SW480 (cell line): ENCODE measurements at places on chromosomes 3 and 15.

- DNase-seq = no peak
These were observed 8.5 kb upstream of the IREB2 start for GRCh38 chr15:78429477-78429876.

DNA sequence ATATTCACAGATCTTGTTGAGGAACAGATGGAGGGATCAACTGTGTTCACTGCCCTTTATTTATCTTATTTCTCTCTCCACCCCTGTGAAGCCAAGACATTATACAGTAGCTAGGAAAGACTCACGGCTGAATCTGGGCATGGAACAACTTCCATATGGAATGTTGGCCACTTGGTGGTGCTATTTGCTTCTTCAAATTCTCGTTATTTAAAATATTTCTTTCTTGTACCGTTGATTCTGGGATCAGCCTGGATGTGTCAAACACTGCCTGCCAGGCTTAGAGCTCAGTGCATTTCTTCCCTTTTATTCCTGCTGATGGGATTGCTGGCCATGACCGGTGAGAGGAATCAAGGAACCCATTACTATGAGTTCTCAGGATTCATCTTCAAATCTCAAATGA, 17.5 kb upstream of the GASK1A start:
- peak; percentile 65 for DNase-seq

- DNase-seq = no peak
These were observed 563.5 kb upstream of the CCDC54 start for GRCh38 chr3:106813742-106814141.

DNA sequence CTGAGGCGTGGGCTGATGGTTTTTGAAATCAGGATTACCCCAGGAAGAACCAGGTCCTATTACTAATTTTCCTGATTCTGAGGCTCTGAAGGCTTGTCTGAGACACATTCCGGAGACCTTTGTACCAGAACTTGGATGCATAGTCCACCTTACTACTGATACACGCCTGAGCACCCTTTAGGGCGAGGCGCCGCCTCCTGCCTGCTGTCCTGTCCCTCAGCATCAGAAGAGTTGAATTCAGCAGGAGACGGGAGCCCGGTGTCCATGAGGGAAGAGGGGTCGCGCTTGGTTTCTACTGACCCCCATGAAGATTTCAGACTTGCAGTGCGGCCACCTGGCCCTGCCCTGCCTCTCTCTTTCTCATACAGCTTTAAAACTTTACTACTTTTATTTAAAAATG, 49.9 kb downstream of the KLF13 start:
- no peak for DNase-seq

DNA sequence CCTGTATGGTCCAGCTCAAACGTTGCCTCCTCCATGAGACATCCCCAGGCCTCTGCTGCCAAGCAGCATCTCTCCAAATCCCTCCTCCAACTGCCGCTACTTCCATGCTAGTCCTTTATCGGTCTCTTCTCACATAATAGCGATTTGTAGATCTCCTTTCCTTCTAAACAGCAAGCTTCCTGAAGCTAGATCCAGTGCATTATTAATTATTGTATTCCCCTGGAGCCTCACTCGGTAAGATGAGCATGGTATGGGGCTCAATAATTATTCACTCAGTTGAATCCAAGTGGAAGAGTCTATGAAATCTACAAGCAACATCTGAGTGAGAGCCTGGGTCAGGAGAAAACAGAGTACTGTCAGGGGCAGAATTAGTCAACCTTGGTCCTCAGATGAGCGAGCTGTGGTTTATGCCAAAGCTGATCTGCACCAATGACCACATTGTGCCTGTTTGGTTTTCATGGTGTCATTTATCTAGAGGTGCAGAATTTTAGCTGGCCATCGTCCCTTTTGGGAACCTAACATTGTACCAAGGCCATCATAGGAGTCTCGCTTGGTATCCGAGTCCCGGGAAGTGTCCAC, 93.8 kb upstream of the UBE2E1 start:
- DNase-seq = no peak

DNA sequence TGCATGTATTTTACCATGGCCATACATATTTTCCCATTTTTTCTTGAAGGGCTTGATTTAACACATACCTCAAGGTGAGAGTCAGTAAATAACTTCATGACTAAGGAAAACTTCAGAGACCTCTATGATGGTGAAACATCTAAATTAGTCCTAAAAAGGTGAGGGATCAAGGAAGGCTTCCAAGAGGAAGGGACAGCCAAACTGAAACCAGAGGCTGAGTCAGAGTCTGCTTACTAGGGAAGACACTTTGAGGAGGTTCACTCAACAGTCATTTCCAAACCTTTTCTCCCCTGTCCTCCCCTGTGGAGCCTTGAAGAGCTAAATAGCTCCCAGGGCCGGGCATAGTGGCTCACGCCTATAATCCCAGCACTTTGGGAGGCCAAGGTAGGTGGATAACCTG, 206.6 kb downstream of the SHQ1 start:
- DNase-seq = no peak

DNA sequence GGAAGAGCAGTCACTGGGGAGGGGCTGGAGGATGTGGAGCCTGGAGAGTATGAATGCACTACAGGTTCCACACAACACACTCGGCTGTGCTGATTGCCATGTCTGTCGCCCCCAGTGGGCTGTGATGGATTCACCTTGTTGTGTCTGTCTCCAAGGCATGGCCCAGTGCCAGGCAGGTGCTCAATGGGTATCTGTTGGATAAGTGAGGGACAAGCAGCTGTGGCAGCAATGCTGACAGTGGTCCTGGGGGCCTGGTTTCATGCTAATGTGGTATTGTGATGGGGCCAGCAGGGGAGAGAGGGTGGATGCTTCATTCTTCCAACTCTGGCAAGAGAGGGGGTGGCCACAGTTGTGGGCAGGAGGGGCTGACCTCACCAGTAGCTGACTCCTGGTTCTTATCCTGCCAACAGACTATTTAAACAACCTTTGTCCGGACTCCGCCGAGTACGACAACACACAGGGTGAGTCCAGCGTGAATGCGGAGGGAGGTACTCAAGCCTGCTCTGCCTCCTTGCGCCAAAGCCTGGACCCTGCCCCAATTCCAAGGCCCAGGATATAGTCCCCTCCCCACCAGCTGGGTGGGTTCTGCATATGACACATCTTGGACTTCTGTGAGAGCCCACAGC, 47.3 kb upstream of the NR2C2 start:
- no peak for DNase-seq

GRCh38 chr15:85394554-85395333, 14.3 kb downstream of the AKAP13 start:
- DNase-seq = peak; percentile 46

GRCh38 chr3:189659571-189659970, 28.4 kb downstream of the TP63 start:
- DNase-seq = no peak

GRCh38 chr3:190182418-190183043, 61.8 kb upstream of the P3H2 start:
- DNase-seq = no peak

DNA sequence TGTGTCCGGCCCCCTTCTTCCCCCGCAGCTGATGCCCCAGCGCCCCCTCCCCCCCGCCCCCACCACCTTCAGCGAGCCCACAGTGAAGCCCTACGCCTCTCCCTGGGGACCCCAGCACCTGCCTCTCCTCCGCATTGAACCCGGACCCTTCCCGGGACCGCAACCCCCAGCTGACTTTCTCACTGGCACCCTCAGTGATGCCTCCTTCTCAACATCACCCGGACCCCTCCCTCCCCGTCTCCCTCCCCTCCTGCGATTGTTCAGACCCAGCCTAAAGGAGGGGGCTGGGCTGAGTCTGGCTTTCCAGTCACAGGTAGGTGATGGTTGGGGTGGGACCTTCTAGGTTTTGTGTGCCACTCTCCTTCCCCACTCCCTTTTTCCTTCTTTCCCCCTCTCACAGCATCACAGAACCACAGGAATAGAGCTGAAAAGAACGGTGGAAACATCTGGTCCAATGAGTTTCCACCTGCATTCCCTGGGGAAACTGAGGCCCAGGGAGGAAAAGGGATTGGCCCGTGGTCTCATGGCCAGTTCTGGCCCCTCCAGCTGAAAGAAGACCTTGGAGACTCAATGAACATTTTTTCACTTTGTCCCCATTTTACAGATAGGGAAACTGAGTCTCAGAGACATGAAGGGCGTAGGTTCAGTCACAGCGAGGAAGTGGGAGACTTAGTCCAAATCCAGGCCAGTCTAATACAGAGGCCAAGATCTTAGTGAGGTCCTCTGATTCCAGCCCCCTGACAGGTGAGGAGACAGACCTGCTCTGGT, 828 bp downstream of the CAND2 start:
- no peak for DNase-seq

GRCh38 chr3:4475804-4476203, 8.7 kb upstream of the SUMF1 start:
- no peak for DNase-seq
